ENCODE measurements at places on chromosomes 5 and 9. TPM values are rescaled to one million over a fixed set of nuclear protein-coding genes. Genes with fewer than 3 reads are reported as not detected.
A peak's percentile ranks its signal among the peaks of the same experiment; 100 is the strongest.

DNA sequence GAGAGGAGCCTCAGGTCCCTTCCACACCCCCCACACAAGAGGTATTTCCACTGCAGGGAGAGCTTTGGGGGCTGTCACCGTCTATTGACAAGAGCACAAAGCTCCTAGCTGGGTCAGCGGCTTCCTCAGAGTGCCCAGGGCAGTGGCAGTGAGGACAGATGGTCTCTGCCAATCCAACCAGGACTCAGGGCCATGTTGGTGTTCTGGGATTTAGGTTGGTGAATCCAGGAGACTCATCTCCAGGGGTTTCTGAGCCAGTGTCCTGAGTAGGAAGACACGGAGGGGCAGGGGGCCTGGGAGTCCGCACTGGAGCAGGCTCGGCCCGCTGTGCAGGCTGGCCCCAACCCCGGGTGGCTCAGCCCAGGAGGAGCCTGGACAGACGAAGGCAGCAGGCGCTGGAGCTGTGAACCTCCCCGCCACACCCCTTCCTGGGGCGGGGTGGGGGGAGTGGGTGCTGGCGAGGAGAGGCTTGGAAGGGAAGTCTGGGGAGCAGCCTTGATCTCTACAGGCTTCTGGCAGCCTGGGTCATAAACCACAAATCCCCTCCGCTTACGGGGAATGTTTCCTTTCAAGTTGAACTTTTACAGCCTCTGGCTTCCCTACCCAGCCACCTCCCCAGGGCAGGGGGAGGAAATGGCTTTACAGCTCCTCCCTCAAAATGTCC is 19.6 kb downstream of the CRB2 start:
- H3K4me1 ChIP-seq, result peaks cover 47% of the 10 kb centered on the region
- H3K4me3 ChIP-seq, result no peak overlapping the region
- H3K36me3 ChIP-seq, result no peaks in the 10 kb centered on the region
- peaks cover 58% of the 10 kb centered on the region for H3K27me3 ChIP-seq
- no peak overlapping the region for H3K27ac ChIP-seq

DNA sequence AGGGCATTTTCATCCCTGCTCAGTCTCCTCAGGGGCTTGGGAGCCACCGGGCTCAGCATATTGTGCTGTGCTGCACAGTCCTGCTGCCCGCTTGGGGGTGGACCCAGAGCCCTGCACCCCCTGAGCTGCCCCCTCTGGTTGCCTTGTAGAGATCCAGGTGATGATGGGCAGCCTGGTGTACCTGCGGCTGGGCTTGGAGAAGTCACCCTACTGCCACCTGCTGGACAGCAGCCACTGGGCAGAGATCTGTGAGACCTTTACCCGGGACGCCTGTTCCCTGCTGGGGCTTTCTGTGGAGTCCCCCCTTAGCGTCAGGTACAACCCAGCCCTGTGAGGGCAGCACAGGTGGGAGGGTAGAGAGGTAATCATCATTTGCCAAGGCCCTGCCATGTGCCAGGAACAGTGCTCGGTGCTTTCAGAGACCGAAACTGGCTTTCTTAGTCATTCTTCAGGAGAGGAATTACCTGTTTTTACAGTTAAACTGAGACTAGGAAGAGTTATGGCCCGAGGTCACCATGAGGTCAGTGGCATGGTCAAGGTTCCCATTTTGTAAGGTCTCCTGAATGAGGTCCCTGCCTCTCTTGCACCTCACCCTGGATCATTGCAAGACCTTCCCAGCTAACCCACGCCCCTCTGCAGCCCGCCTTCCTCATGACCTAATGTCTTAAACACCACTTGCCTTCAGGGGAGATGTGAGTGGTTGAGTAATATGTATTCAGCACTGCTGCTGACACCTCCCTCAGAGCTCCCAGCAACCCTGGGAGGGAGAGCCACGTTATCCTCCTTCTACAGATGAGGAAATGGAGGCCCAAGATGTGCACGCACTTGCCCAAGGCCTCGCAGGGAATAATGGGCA is 7.5 kb downstream of the NHP2 start:
- no peak overlapping the region for H3K27ac ChIP-seq
- no peaks in the 10 kb centered on the region for H3K36me3 ChIP-seq
- no peaks in the 10 kb centered on the region for H3K27me3 ChIP-seq
- H3K4me3 ChIP-seq, result no peak overlapping the region

DNA sequence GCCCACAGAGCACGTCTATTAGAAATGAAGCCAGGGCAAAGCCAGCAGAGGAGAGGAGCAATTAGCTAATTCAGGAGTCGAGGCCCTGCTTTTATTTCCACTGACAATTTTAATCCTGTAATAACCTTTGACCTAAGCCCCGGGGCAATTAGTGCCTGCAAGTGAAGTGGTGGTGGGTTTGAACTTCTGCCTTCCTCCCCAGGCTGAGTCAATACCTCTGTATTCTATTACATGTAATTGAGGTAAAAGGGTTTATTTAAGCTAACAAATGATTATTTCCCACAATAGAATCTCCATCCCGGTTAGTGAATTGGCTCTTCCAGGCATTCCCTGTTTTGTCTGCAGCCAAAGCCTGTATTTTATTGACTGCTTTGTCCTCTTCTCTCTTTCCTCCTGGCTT is 49.9 kb downstream of the FGF18 start:
- H3K4me3 ChIP-seq, result no peak overlapping the region
- no peaks in the 10 kb centered on the region for H3K36me3 ChIP-seq
- H3K27ac ChIP-seq, result no peak overlapping the region
- H3K4me1 ChIP-seq, result no peaks in the 10 kb centered on the region
- DNase-seq, result no peak

GRCh38 chr5:157020511-157021222 is 38.2 kb downstream of the HAVCR1 start:
- no peak for DNase-seq
- H3K36me3 ChIP-seq, result no peaks in the 10 kb centered on the region
- no peak overlapping the region for H3K27ac ChIP-seq

- no peaks in the 10 kb centered on the region for H3K4me1 ChIP-seq
- H3K4me3 ChIP-seq, result no peak overlapping the region
- no peaks in the 10 kb centered on the region for H3K36me3 ChIP-seq
- no peaks in the 10 kb centered on the region for H3K27me3 ChIP-seq
Observed at GRCh38 chr9:76882686-76883085, 23.2 kb downstream of the PRUNE2 start.

- no peaks in the 10 kb centered on the region for H3K36me3 ChIP-seq
- H3K27me3 ChIP-seq, result no peaks in the 10 kb centered on the region
- H3K4me1 ChIP-seq, result no peaks in the 10 kb centered on the region
- H3K27ac ChIP-seq, result peak within 1 kb of the TSS; percentile 78
- peak within 1 kb of the TSS; percentile 47 for H3K4me3 ChIP-seq
Observed at GRCh38 chr5:45696206-45696836, at the start of gene HCN1. Gene HCN1 (minus strand): TSS chr5:45696380.

Gene ITGA2
- total RNA-seq, result 5.4 TPM

Gene CDKN2A
- total RNA-seq, result 11.6 TPM

DNA sequence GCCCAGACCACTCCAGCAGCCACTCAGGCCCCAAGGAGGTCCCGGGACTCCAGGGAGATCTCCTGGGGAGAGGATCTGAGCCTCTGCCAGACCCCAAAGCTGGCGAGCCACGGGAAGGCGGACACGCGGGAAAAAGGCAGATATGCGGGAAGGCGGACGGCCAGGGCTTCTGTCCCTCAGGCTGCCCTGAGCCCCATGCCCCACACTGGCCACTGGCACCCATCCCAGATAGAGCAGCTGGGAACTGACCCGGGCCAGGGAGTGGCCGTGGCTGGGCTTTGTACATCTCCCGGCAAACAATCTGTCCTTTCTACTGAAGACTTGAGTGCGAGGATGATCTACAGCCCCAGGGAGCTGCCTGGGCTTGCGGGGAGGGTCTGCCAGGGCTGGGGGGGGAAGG is 21.1 kb upstream of the NOTCH1 start:
- H3K36me3 ChIP-seq, result no peaks in the 10 kb centered on the region
- H3K4me3 ChIP-seq, result no peak overlapping the region
- peaks cover 94% of the 10 kb centered on the region for H3K4me1 ChIP-seq

GRCh38 chr9:34993502-34994259 is 4.1 kb downstream of the DNAJB5 start:
- H3K27me3 ChIP-seq, result no peaks in the 10 kb centered on the region
- H3K36me3 ChIP-seq, result no peaks in the 10 kb centered on the region
- peak; percentile 47 for DNase-seq
- H3K4me3 ChIP-seq, result no peak overlapping the region
- peaks cover 51% of the 10 kb centered on the region for H3K4me1 ChIP-seq

DNA sequence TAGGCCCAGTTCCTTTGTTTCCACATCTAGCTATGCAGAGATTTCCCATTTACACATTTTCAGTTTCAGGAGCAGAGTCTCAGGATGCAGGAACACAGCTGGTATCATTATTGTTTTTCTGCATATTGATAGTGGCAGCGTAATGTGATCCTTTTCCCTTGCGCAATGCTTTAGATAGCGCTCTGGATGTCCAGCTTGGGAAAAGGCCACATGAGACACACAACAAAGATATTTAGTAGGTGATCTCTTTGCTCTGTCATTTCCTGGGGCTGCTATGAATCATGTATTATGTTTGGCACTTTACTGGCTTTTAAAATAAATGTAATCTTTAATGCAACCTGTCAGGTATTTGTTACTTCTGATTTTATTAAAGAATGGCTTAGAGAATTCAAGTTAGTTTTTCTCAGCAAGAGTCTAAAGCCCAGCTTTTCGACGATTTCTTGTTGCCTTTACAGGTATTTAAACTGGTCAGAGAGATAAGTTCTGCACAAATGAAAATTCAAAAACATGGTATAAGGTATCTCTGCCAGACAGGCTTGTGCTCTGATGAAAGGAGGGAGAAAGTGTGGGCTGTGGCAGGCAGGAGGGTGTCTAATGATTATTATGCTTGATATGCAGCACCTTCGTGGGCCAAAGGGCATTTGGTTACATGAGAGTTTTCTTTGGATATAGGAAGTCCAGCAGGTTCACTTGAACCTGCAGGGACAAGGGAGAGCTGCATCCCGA is 42.2 kb downstream of the PTTG1 start:
- DNase-seq, result no peak
- no peak overlapping the region for H3K27ac ChIP-seq
- H3K4me1 ChIP-seq, result no peaks in the 10 kb centered on the region
- no peaks in the 10 kb centered on the region for H3K36me3 ChIP-seq

Gene TAF11L5
- not detected for total RNA-seq

DNA sequence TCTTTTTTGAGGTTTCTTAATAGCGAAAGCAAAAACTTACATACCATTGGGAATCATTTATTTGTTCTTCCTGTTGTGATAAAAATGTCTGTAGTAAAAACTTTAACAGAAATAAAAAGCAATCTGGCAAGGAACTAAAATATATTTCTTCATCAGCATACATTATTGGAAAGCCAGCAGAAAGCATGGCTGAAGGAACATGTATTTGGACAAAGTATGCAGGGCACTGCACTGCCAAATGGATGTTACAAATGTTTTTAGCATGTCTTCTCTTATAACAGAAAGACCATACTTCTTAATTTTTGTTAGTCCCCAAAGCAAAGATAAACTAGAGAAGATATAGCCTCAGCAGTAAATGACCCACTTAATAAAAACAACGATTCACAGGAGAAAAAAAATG is 80.5 kb downstream of the SMIM15 start:
- no peak overlapping the region for H3K4me3 ChIP-seq
- H3K4me1 ChIP-seq, result no peaks in the 10 kb centered on the region
- H3K27ac ChIP-seq, result no peak overlapping the region
- no peak for DNase-seq

Gene INPP5E
- 18.4 TPM for total RNA-seq

DNA sequence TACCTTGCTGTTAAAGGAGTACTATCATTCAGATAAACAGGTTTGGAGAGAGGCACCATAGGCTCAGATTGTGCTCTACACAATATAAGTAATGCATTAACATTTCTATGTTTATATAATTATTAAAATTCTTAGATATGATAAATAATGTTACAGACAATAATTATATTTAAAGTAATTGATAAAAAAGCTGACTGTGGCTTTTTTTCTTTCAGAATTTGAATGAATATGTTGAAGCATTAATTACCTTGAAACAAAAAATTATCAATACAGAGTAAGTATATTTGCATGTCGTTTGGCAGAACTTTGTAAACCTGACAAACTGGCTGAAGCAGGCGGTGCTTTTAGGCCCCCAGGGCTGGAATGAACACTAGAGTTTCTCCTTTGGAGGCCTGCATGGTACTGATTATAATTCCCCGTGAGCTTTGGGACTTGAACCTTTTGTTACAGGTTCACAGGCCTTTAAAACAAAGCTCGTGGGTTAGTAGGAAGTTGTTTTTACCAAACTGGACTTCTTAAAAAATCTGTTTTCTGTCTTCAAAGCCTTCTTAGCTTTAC is 13.8 kb downstream of the ICE1 start:
- no peak overlapping the region for H3K4me3 ChIP-seq
- no peaks in the 10 kb centered on the region for H3K36me3 ChIP-seq
- no peak for DNase-seq
- H3K27me3 ChIP-seq, result no peaks in the 10 kb centered on the region
- H3K27ac ChIP-seq, result no peak overlapping the region

GRCh38 chr5:73365990-73366667 is 82.4 kb downstream of the FOXD1 start:
- H3K4me3 ChIP-seq, result no peak overlapping the region
- H3K4me1 ChIP-seq, result no peaks in the 10 kb centered on the region
- H3K27me3 ChIP-seq, result no peaks in the 10 kb centered on the region
- H3K36me3 ChIP-seq, result no peaks in the 10 kb centered on the region
- H3K27ac ChIP-seq, result no peak overlapping the region

Data from tibial nerve (tissue), 4 donors.